ENCODE measurements at places on chromosomes 4 and X.

- DNase-seq: no peak
These were observed 3.3 kb upstream of the BGN start for GRCh38 chrX:153491351-153491914.

GRCh38 chrX:119145241-119145653 is 17.6 kb upstream of the KIAA1210 start:
- DNase-seq: peak; percentile 46

DNA sequence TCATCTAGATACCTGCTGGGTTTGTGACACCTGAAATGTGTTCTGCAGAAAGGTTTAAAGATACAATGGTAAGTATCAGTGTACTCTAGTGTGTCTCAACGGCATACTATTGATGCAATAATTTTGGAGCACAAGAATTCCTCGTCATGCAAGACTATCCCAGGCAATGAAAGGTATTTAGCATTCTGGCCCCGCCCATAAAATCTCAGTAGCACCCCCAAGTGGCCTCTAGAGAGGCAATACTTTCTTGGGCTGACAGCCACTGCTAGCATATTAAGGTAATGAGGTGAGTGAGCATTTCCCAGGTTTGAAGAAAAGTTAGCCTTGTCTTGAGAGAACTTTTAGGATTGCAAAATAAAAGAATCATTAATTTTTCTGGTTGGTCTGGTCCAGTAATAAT is 24.0 kb downstream of the TAB3 start:
- DNase-seq: no peak

GRCh38 chr4:77703666-77704065 is 98.0 kb downstream of the CXCL13 start:
- no peak for DNase-seq

- no peak for DNase-seq
These were observed 466.7 kb downstream of the NKX6-1 start for GRCh38 chr4:84032372-84032771.

DNA sequence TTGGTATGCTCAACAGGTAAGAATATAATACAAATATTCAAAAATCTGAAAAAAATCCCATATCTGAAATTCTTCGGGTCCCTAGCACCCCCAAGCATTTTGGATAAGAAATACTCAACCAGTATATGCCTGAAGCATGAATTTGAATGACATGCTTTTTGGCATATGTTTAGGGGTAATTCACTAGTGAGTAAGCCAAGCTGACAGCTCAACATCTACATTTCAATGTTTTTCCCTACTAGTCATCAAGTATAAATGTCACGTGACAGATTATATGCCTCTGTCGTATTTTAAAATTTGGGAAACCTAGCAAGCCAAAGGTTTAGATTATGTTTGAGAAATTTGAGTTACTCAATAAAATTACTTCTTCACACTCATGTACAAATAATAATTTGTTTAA is 125.1 kb downstream of the FGF16 start:
- no peak for DNase-seq

DNA sequence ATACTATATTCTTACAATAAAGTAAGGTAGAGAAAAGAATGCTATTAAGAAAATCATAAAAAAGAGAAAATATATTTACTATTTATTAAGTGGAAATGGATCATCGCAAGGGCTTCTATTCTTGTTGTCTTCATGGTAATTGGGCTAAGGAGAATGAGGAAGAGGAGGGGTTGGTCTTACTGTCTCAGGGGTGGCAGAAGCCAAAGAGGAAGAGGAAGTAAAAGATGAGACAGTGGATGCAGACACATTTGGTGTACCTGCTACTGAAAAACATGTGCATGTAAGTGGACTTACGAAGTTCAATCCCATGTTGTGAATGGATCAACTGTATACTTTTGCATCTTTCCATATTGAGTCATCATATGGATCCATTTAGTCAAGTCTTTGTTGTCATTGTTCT is 1502.1 kb upstream of the ADGRL3 start:
- DNase-seq: no peak

DNA sequence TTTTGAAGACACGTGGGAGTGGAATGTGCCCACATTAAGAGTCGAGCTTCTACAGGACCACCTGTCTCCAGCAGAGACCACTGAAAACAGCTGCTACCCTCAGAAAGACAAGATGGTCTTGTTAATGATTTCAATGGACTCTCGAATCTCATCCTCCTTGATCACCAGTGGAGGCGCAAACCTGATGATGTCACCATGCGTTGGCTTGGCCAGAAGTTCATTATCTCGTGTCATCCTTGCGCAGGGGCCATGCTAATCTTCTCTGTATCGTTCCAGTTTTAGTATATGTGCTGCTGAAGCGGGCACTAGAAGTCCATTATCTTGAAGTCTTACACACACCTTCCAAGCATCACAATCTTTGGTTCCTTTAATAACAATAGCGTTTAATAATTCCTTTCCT is 23.3 kb downstream of the SPACA5B start:
- no peak for DNase-seq

DNA sequence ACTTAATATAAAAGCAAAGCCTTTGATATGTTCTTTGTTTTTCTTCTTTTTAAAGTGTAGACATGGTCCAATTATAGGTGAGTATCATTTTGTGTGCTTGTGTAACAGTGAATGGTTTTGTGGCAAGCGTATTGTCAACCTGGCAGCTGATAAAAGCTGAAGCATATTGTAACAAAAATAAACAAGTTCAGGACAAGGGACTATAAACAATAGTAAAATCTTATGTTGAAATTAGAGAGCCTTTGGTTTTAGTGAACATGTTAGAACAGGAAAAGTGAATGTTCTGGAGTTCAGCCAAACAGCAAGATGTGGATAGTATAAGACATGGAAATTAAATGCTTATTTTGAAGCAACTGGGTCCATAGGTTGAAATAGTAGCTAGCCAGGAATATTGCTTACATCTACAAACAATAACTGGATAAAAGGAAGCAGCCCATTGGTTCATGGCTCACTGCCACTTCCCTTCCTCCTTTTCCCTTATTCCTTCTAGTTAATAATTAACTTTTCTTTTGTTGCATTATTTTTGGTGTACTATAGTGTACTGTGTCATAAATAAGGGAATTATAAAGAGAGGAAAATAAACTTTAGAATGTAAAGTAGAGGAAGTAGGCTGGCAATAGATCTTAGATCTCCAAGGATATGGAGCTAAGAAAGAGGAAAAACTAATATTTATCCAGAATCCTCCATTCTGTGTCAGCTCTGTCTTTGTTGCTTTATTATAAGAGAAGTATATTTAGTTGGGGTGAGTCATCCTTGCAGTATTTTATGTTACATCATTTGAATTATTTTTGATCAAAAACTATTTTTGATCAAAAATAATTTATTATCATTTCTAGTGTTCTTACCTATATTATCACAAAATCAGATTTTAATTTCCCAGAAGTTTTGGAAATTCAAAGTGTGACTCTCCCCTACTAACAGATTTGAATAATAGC is 65.6 kb downstream of the MRPL1 start:
- DNase-seq: no peak

DNA sequence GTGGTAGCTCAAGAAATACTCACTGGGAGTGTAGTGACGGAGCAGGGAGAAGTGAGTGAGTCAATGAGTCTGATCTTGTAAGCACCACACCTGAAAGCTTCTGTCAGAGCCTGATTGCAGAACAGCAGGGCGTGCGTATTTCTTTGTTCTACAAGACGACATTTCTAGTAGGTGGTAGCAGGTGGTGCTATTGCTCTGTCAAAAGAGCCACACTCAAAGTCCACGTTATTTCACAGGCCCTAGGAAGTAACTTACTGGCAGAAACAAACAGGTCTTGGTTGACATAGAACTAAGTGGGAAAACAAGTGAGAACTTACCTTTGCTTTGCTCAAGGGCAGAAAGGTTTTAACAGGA is 46.4 kb upstream of the SPRY1 start:
- no peak for DNase-seq

- DNase-seq: no peak
These were observed 68.0 kb downstream of the ATP8A1 start for GRCh38 chr4:42588909-42589308.

- DNase-seq: no peak
These were observed 1.6 kb upstream of the LRAT start for GRCh38 chr4:154741922-154742850.

DNA sequence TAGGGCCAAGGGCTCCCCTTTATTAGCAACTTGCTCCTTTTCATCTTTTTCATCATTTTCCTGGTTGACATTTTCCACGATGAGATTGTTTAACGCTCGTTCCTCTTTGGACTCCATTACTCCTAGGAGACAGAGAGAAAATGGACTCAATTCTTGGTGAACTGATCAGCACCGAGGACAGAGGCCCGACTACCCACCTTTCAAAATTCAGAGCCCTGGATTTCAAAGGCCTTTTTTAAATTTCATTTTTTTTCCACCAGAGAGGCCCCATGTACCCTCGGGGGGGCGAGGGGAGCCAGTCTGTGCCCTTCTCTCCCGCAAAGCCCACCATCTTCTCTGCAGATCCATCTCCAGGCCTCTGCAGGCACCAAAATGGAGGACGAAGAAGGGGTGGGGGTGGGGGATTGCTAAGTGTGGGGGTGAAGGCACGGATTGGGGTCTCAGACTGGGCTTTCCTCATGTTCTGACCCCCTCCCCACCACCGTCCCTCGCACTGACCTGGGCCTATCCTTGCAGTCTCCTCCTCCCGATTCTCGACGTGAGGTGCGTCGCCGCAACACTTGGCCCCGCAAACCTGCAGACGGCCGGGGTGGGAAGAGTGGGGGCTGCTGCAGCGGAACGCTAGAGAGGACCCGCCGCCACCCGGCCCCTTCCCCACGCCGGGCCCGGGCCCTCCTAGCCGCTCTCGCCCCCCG is 783 bp downstream of the BEX2 start:
- no peak for DNase-seq

DNA sequence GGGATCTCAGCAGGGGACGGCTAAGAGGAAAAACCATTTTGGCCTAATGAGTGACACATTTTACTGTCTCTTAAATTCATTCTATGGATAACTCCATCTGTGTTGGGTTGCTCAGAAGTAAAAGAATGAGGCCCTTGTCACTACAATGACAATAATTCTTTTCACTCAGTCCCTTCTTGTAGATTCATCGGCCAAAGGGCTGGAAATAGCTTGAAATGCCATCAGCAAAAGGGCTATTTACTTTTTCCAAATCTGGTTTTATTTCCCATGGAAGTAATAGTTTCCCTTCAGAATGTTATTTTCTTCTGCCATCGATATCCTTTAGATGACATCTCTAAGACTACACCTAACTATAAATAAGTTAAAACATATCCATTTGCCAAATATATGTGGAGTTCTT is 7.4 kb downstream of the MEPE start:
- DNase-seq: no peak

DNA sequence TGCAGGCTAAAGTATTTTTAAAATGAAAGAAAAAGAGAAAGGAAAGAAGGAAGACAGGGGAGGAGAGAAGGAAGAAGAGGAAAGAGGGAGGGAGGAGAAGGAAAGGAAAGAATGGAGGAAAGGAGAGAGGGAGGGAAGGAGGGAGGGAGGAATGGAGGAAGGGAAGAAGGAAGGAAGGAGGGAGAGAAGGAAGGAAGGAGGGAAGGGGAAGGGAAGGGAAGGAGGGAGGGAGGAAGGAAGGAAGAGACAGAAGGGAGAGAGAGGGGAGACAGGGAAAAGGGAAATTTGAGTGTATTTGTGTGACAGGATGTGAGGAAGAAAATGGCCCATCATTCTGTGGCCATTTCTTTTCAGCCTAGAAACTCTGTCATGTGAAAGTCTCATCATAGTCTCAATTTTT is 14.9 kb upstream of the PLAC1 start:
- DNase-seq: no peak

DNA sequence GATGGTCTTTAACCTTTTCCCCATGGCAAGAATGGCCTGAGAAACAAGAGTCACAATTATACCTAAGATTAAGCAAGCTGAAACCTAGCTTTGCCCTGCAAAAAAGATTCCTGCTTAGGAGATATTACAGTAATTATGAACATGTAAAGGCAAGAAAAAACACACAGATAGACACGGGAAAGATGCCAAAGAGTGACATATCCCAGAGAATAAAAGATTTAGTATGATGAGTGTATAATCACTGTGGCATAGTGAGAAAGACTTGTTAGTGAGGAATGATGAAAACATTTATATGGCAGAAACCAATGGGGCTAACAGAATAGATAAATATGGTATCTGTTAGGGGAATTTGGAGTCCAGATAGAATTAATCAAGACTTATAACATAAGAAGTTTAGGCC is 29.6 kb upstream of the TASL start:
- no peak for DNase-seq

GRCh38 chr4:2914256-2915126 is 48.7 kb downstream of the NOP14 start:
- no peak for DNase-seq

- no peak for DNase-seq
These were observed 7.2 kb downstream of the PDHA1 start for GRCh38 chrX:19350941-19351384.

GRCh38 chr4:152424977-152425376 is 110.9 kb downstream of the FBXW7 start:
- DNase-seq: no peak

DNA sequence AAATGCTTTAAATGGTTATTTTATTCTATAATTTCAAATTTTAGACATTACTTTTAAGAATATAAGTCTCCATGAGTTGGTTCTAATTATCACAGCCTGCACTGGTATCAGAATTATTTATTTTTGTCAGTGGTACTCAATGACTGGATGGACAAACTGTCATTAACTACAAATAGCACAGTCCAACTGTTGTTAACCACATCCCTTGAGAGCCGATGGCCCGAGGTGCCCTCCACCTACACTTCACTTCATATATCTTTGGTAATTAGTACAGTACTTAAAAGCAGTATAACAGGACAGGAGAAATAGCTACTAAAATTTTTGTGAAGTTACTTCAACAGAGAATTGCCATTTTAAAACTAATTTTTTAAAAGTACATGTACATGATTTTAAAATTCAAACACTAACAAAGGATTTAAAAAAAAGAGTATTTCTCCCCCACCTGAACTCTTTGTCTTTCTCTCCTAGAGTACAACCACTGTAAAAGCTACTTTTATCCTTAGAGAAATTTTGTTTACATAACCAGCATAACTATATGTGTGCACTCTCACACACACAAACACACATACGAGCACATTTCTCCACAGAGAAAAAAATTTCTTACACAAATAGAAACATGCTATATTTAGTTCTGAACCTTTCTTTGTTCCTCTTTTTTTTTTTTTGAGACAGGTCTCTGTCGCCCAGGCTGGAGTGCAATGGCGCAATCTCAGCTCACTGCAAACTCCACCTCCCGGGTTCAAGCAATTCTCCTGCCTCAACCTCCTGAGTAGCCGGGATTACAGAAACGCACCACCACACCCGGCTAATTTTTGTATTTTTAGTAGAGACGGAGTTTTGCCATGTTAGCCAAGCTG is 6.5 kb downstream of the TIFA start:
- no peak for DNase-seq

DNA sequence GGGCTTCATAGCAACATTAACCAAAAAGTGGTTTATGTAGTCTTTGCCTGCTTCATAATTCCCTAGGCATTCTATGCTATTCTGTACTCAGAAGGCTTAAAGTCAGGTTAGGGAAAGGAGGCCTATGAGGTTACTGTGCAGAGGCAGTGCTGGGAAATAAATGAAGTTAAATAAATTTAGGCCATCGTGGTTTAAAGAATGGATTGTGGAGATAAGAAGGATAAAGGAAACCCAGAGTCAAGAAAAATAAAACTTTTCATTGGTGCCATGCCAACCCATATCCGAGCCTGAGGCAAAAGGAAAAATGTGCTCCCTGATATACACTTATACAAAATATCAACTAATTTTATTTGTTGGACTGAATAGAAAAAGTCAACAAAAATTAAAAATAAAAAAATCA is 70.2 kb downstream of the AR start:
- no peak for DNase-seq

Measured in left lobe of liver (tissue), 2 donors.